Coronary artery (tissue), 2 donors: ENCODE measurements at places on chromosomes 7 and 10.

GRCh38 chr10:98338318-98338717, 70.3 kb upstream of the LOXL4 start:
- peak; percentile 68 for DNase-seq

DNA sequence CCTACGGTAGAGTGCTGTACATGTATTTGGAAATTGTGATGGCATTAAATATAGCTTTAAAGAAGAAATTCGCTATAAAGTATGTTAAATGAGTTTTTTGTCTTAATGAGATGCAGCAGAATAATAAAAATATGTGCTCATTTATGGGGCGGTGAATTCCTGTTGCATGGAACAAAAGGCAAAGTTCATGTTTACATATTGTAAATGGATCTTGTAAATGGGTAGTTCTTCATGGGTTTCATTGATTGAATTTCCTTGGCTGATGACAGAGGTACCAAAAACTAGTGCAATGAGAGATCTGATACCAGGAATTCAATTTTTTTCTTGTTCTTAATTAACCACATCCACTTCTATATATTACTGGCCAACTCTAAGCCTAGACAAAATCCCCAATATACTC, 284.2 kb downstream of the SUGCT start:
- DNase-seq = no peak

DNA sequence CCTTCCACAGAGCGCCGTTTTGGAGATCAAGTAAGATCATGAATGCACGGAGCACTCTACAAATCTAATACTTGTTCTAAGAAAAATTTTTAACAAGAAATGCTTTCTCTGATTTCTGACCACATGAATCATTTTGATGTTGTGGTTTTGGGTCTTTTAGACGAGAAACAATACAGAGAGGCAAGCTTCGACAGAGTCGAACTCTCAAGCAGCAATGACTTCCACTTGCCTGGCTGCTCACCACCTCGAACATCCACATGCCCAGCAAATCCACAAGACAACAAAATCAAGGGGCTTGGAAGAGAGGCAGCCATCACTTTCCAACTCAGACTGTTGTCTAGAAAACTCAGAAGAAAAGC, 69.4 kb upstream of the GSDME start:
- no peak for DNase-seq

- DNase-seq = no peak
These were observed 40.5 kb upstream of the UBE2H start for GRCh38 chr7:129993275-129993674.

- DNase-seq = peak; percentile 31
These were observed 60.6 kb upstream of the SHH start for GRCh38 chr7:155872678-155873369.

GRCh38 chr10:105017691-105018090, 376.6 kb downstream of the SORCS3 start:
- no peak for DNase-seq

GRCh38 chr7:92133133-92133736, 1.0 kb downstream of the CYP51A1 start:
- DNase-seq = no peak

DNA sequence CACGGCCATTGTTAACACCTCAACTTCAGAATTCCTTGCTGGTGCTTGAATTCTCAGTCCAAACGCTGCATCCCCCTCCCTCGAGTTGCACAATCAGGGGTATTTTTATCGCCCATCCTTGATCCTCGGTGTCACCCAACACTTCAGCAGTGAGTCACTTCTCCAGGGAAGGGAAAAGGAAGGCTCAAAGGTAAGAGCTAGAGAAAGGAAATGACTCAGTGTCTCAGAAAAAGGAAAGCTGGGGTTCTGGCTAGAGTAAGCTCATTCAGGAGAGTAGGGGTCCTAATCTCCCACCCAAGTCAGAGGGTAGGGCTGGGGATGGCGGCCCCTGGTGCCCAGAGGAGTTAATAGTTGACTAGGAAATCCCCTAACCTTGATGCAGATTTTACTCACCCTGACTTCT, 39.8 kb upstream of the TRIM8 start:
- DNase-seq = no peak

- DNase-seq = no peak
These were observed 9.8 kb upstream of the DLX6 start for GRCh38 chr7:96995406-96996110.

GRCh38 chr10:71213761-71214440, 1.5 kb downstream of the UNC5B start:
- DNase-seq = peak; percentile 76

- no peak for DNase-seq
These were observed 45.3 kb upstream of the CDK1 start for GRCh38 chr10:60732807-60733516.

DNA sequence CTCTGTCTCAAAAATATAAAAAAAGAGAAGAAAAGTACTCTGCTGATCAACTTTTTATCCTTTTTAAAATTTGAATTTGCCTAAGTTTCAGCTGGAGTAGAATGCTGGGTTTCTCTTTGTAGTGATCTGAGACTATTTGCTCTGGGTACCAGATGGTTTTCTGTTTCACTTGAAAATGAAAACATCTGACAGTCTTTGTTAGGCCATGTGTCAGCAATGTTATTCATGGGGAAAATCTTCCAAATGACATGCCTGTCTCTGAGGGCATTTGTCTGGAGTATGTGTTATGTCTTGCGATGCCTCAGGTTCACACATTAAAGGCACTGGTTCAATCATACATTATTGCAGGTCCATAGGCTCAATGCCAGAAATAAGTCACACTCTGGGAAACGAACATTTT, 175.3 kb upstream of the TMEM229A start:
- DNase-seq = no peak

- DNase-seq = no peak
These were observed 15.7 kb downstream of the RBM33 start for GRCh38 chr7:155660059-155660757.
